ENCODE measurements at places on chromosomes 5 and 9.
A peak's percentile ranks its signal among the peaks of the same experiment; 100 is the strongest.

DNA sequence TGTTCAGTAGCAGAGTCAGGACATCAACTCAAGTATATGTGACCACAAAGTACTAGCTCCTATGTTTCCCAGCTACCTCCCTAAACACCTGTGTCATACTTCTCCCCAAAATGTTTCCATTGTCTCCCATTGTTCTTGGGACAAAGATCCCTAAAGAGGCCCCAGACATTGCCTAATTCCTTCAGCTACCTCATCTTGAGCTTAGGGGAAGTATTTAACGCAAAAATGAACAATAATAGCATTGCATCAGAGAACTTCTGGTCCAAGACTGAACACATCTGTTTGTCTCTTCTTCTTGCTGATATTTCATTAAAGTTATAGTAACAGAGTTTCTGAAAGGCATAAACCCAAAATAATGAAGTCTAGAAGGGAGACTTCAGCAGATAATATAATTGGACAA is 430.8 kb downstream of the MTRR start:
- DNase-seq: no peak

DNA sequence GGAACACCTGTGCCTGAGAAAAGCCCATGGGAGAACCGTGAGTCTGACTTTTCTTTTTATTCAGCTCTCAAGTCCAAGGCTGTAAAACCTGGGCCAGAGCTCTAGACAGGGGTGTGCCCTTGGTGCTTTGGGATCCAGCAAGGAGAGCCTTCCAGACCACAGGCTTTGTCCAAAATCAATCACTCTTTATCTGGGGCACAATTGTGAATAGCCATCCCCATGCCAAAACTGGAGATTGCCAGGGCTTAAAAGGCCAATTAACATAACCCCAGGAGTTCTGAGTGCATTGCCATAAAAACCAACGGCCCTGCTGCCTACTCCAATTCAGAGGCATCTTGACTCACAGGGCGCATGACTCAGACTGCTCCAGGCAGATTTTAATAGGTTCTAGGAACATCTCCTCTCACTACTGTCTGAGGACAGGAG is 391.8 kb downstream of the ARHGEF28 start:
- peak; percentile 36 for DNase-seq

GRCh38 chr5:142053426-142054151 is 40.8 kb upstream of the GNPDA1 start:
- peak; percentile 50 for DNase-seq

DNA sequence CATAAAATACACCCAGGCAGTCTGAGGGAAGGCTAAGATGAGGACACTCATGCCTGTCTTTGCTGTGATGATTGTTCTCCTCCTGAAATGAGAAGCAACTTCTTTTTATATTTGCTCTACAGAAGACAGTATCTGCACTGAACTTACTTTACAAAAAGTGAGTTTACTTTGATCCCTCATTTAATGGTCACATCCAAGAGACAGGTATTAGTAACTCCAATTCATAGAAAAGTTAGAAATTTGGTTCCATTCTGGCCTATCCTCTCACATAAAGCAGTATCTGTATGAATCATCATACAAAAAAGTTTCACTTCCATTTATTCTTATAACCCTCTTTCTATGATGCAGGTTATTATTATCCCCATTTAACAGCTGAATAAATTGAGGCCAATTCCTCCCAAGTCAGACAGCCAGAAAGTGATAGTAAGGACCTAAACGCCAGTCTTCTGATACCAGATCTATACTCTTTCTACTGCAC is 15.2 kb downstream of the TSTD2 start:
- no peak for DNase-seq

- no peak for DNase-seq
These were observed 25.8 kb upstream of the IFNA14 start for GRCh38 chr9:21265421-21266189.

GRCh38 chr9:93267681-93268505 is 84.0 kb downstream of the WNK2 start:
- DNase-seq: no peak

GRCh38 chr9:109791747-109792146 is 11.7 kb downstream of the PALM2AKAP2 start:
- DNase-seq: no peak

- no peak for DNase-seq
These were observed 8.7 kb downstream of the C1QTNF2 start for GRCh38 chr5:160361624-160362228.

- no peak for DNase-seq
These were observed 15.8 kb downstream of the ARRDC3 start for GRCh38 chr5:91367344-91367743.

DNA sequence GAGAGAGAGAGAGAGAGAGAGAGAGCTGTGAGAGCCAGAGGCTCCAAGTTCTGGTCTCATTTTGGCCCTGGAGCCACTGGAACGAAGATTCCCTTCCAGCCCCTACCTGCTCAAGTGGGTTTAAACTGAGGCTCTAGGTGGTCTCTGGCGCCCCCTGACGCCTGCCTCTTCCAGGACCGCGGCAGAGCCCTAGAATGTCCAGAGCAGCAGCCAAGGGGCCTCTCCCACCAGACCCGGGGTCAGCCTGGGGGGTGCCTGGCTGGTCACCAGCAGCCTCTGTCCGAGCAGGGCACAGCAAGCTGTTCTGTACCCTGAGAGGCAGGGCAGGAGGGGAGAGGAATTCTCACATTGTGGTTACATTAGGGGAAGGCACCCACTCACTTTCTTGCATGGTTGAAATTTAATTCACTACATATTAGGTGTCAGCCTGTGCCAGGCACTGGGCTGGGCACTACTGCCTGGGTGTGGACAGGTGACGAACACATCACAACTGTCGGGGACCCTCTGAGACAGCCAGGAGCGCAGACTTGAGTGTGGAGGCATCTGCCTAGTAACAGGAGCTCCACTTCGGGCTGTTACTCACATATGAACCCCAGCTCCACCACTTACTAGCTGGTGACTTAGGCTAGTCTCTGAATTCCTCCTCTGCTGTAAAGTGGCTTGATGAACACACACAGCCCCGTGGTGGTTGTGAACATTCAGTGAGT is 44.5 kb downstream of the AMBP start:
- peak; percentile 9 for DNase-seq

DNA sequence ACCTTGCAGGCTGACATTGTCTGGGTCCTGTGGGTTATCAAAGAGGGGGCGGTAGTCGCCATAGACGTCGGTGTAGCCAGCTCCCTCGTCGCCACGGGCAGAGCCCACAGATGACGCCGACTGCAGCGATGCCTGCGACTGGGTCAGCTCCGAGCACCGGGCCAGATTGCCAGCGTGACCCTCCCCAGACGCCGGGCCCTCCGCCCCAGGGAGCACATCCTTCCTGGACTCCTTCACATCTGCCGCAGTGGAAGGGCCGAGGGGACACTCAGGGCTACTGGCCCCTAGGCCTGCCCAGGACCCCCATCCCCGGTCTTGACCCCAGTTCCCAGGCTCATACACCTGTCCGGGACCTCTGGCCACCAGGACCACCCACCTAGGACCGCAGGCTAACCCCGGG is 13.9 kb downstream of the ABCA2 start:
- no peak for DNase-seq

All from iris pigment epithelial cell (primary cell).